Activated T-helper 1 cell treated with anti-CD3 and anti-CD28 coated beads, Interleukin-12 subunit alpha, Interleukin-12 subunit beta, Interleukin-2, Interleukin-4 antibody, amounts not matched to agents 30 ng/mL and 10 ng/mL and 1 ng/mL, durations not matched to agents 14 hours and 24 hours and 36 hours (primary cell): ENCODE measurements at places on chromosomes 13 and 19.

DNA sequence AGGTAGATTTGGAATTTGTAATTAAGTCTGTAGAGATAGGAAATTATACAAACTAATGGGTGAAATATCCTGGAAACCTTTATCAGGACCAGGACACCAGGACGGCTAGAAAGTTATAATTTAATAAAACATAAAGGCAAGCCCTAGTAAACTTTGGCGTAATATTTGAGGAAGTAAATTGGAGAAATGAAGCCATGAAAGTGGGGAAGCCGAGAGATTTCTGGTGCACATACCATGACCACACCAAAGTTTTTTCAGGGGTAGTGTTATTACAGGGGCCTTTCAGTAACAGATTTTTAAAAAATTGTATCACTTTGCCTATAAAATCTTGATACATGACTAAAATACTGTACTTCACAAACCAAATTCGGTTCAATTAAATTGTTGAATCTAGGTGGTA, 54.7 kb upstream of the URAD start:
- peaks cover 9% of the 10 kb centered on the region for H3K27me3 ChIP-seq
- no peaks in the 10 kb centered on the region for H3K36me3 ChIP-seq
- no peak overlapping the region for H3K4me3 ChIP-seq
- no peak overlapping the region for H3K27ac ChIP-seq

- peaks cover 23% of the 10 kb centered on the region for H3K4me1 ChIP-seq
- peaks cover 48% of the 10 kb centered on the region for H3K27me3 ChIP-seq
- peak; percentile 62 for DNase-seq
- H3K36me3 ChIP-seq = peaks cover 6% of the 10 kb centered on the region
- peak overlapping the region; percentile 45 for H3K4me3 ChIP-seq
Measured at GRCh38 chr19:53906211-53907192, 2.6 kb upstream of the CACNG7 start.

GRCh38 chr13:40193286-40194223, 472.9 kb downstream of the FOXO1 start:
- H3K27me3 ChIP-seq = no peaks in the 10 kb centered on the region
- no peaks in the 10 kb centered on the region for H3K36me3 ChIP-seq
- no peak for DNase-seq

- peaks cover 31% of the 10 kb centered on the region for H3K4me1 ChIP-seq
- H3K36me3 ChIP-seq = peaks cover 13% of the 10 kb centered on the region
- H3K4me3 ChIP-seq = peak overlapping the region; percentile 54
- DNase-seq = no peak
- H3K27me3 ChIP-seq = no peaks in the 10 kb centered on the region
- H3K27ac ChIP-seq = no peak overlapping the region
Measured at GRCh38 chr19:10335352-10335985, 2.1 kb upstream of the RAVER1 start.

DNA sequence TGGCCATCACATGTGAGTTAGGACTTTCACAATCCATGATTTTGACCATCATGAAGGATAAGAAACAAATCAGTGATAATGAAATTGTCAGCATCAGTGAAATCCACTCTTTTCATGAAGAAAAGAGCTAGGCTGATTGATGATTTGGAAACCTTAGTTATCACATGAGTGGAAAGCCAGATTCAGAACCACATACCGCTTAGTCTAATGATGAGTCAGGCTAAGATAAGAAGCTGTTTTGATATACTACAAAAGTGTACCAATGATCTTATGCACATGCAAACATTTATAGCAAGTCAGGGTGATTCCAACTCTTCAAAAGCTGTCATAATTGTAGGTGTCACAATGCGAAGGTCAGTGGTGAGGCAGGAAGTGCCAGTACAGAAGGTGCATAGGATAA, 519.3 kb downstream of the GPC6 start:
- no peaks in the 10 kb centered on the region for H3K27me3 ChIP-seq
- no peaks in the 10 kb centered on the region for H3K36me3 ChIP-seq
- H3K4me3 ChIP-seq = no peak overlapping the region
- H3K27ac ChIP-seq = no peak overlapping the region

- H3K27ac ChIP-seq = peak overlapping the region; percentile 4
- no peaks in the 10 kb centered on the region for H3K36me3 ChIP-seq
- peak; percentile 68 for DNase-seq
- H3K4me3 ChIP-seq = no peak overlapping the region
- H3K27me3 ChIP-seq = no peaks in the 10 kb centered on the region
- H3K4me1 ChIP-seq = peaks cover 24% of the 10 kb centered on the region
Measured at GRCh38 chr19:42440357-42441048, 2.2 kb downstream of the CXCL17 start.

DNA sequence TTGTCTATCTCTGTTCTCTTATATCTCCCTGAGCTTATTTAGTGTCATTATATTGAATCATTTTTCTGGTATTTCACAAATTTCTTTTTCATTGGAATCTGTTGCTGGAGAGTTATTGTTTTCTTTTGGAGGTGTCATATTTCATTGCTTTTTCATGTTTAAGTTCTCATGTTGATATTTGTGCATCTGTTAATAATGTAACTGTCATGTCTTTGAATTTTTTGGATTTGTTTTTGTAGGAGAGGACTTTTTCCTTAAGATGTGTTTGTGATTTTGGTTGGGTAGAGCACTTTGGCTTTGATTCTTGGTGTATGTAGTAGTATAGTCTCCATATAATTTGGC, 64.0 kb downstream of the DNAJC3 start:
- H3K4me1 ChIP-seq = peaks cover 14% of the 10 kb centered on the region
- no peak for DNase-seq
